ENCODE measurements at places on chromosomes 16 and 17.

DNA sequence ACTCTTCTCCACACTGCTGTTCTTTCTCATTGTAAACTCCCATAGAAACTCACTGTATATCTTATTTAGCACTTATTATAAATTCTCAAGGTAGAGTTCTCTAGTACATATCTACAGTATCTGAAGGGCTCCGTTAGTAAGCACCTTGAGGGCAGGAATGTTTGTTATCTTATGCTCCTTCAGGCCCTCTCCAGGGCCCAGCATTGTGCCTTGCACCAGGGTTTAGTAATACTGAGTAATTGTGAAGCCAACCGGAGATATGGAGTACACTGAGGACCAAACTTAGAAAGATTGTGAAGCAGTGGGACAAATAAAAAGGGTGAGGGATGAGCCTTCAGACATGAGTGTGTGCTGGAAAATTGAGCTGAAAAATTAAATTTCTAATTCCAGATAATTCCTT lies 26.4 kb downstream of the RNF43 start:
- no peak for DNase-seq

- DNase-seq: no peak
These were observed 250.7 kb upstream of the MON1B start for GRCh38 chr16:76940251-76940650.

DNA sequence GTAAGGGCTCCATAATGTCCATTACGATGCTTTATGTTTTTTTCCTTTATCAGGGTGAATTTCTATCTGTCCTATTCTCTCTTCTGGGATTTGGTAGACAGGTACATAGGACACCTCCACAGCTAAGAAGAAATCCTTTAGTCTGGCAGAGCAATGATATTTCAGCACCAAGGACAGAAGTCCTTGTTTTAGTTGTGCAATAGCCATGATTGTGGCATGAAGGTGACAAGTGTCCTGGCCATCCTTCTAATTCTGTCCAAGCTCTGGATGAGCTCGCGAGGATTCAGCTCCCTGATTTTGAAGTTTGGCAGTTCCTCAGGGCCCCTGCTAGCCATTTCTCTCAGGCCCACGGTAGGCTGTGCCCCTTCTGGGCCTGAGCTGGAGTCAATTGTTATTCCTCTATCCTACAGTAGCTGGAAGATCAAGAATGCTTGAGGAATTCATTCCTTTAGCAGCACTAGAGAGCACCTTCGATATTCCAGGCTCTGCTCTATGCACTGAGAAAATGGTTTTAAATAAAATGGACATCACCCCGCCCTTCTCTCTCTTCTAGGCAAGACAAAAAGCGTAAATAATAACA lies 320.8 kb downstream of the XYLT1 start:
- no peak for DNase-seq

DNA sequence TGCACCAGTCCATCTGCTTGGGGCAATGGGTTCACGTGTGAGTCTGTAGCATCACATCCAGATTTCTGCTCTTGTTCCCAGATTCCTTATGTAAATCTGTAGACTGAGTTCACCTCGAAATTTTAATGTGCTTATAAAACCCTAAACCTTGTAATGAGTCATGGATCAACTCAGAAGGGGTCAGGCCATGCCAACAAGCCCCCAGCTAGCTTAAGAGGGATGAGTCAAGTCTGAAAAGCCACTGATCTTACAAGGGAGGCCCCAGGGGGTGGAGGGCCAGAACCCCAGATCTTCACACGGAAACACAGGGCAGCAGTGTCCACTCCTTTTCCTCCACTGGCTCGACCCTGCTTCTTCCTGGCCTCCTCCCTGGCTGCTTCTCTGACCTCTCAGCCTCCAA lies 399.1 kb upstream of the CDH5 start:
- DNase-seq: no peak

DNA sequence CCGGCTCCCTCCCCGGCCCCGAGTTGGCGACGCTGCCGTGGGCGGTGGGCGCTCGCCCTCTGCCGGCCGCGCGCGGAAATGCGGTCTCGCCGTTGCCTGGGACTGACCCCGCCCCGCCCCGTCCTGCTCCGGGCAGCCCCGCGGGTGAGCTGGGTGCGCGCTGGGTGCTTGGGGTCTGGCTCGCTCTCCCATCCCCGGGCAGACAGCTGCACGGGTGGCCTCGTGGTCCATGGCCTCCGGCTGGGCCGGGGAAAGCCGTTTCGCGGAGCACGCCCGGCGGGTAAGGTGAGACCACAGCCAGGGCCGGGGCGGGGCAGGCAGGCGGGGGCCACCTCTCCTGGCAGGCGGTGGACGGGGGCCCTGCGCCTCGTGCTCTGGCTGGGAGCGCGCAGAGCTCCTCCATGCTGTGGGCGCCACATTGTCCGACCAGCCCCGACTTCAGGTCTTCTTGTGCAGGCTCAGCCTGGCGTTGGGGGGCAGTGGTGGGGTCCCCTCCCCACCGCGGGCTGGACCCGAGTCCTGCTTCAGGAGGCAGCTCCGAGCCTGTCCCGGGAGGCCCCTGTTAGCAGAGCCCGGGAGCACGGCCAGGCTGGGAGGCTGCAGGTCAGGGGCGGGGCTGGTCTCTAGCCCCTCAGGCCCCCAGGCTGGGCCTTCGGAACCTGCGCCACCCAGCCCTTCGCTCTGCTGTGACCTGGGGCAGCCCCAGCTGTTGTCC lies 7.0 kb upstream of the C1QTNF8 start:
- DNase-seq: peak; percentile 6

- no peak for DNase-seq
These were observed 769.3 kb downstream of the KCNJ18 start for GRCh38 chr17:22461460-22462145.
